Activated CD4-positive, alpha-beta T cell treated with anti-CD3 and anti-CD28 coated beads for 1 hour (primary cell): ENCODE measurements at places on chromosomes 16 and 17.

DNA sequence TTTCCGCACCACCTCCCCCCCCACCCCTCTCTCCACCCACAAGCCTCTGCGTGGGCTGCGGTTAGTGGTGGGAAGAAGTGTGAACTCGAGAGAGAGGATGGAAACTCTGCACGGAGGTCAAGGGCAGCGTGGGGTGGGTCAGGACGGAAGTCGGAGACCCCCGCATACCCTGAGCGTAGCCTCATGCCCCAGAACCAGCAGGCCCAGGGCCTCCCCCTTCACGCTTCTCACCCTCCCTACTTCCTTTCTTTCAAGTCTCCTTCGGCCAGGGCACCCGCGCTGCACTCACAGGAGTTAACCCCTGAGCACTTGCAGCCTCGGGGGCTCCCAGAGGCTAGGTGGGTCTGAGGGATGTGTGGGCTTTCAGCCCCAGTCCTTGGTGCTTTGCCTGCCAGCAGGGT lies 9.2 kb downstream of the TBKBP1 start:
- DNase-seq = no peak

DNA sequence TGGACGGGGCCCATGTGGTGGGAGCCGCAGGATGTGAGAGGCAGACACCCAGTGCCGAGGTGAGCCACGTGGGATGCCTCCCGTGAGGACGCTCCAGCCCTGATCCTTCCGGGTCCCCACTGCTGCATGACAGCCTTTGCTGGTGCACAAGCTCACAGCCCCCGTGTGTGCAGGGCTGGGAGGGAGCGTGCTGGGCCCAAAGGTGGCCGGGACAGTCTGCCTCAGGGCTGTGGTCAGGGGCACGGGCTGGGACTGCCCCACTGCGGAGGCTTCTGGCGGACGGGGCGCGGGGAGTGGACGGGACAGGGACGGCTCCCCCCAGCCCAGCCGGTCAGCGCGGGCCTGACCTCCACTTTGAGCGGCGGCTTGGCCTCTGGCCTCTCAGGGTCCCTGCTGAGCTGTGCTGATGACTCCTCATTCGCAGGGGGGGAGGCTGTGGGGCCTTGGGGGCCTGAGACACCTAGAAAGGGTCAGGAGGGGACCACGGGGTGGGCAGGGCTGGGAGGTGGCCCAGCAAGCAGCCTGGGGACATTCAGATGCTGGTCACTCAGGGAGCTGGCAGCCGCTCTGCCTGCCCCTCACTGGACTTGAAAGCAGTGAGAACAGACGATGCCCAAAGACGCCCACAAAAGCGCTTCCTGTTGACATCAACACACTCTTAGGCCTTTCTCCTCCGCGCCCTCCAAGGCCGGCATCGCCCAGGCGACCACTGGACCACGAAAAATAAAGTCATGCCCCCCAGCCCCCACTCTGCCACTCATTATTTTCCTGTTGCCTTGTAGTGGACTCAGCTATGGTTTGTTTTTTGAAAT lies 9.3 kb upstream of the METRNL start:
- no peak for DNase-seq

GRCh38 chr17:36768394-36768793 lies 167.0 kb downstream of the MRM1 start:
- DNase-seq = no peak

DNA sequence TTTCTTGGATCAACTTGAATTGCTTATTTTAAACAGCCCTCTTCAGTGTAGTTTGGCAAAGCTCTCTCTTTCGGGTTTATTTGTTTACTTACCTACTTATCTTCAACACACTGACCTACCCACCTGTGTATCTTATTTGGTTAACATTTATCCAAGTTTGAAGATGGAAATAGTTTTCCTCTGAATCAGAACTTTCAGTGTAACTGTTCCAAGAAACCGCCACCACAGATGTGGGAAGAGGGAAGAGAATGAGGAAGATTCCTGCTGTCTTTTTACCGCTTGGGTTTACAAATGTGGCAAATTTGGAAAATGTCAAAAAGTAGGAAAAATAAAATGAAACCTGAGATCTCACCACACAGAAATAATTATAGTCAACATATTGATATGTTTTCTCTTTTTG lies 115.8 kb downstream of the MSI2 start:
- no peak for DNase-seq

DNA sequence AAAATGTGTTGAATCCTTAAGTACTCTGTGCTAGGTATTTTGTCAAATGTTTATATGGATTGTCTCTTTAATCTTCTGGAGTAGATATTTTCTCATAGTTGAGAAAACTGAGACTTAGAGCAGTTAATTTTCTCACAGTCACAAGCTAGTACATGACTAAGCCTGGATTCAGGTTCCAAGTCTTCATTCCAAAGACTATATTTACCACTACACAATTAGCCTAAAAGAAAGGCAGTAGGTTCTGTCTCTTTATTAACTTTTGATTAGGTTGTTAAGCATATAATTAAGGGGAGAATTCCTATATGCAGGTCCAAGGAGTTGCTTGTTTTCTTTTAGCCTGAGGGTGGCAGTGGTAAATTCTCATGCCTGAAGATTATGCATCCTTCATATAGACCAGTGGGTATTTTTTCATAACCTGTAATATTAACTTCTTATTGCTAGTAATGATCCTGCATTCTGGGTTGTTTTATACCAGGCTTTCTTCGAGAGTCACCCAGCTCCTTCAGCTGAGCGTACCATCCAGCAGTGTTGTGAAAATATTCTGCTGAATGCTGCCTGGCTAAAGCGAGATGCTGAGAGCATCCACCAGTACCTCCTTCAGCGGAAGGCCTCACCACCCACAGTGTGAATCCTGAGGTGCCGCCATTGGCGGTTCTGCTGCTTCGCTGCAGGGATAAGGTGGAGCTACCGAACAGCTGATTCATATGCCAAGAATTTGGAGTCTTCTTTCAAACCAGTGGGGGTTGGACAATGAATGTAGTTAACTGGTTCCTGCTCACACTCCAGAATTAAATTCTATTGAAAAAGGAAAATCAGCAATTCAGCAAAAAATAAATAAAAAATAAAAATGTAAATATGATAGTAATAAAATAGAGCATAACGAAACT lies 28.2 kb upstream of the KPNB1 start:
- DNase-seq = no peak
